ENCODE measurements at places on chromosomes 11 and 22. TPM values are rescaled to one million over a fixed set of nuclear protein-coding genes. Genes with fewer than 3 reads are reported as not detected.

Gene OR52N4
- 2.2 TPM for total RNA-seq

Gene CSKMT
- total RNA-seq, result 31.4 TPM

GRCh38 chr11:62427630-62428233, 8.9 kb downstream of the SCGB1A1 start:
- no peak for DNase-seq
- H3K27me3 ChIP-seq, result no peaks in the 10 kb centered on the region
- H3K36me3 ChIP-seq, result no peaks in the 10 kb centered on the region

Gene MLC1
- total RNA-seq, result not detected

- no peak overlapping the region for H3K27ac ChIP-seq
- no peaks in the 10 kb centered on the region for H3K27me3 ChIP-seq
- DNase-seq, result no peak
- H3K36me3 ChIP-seq, result no peaks in the 10 kb centered on the region
- no peak overlapping the region for H3K4me3 ChIP-seq
These were observed 39.4 kb upstream of the NUP50 start for GRCh38 chr22:45124176-45124847.

DNA sequence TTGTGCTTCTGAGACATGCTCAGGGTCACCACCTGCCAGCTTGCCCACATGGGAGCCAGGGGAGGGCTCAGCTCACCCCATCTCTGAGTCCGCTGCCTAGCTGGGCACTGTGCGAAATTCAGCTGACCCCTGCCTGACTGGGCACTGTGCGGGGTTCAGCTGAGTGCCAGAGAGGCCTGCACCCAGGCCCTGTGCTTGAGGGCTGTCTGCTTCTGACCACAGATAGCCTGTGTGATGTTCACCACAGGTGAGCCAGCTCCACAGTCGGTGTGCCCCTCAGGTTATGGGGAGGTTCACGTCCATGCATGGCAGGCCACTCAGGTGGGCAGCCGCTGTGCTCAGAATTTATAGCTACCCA, 84.5 kb upstream of the SUSD2 start:
- no peaks in the 10 kb centered on the region for H3K27me3 ChIP-seq
- no peak overlapping the region for H3K27ac ChIP-seq
- no peaks in the 10 kb centered on the region for H3K4me1 ChIP-seq
- DNase-seq, result no peak
- H3K36me3 ChIP-seq, result peaks cover 45% of the 10 kb centered on the region

- H3K36me3 ChIP-seq, result no peaks in the 10 kb centered on the region
- no peak overlapping the region for H3K27ac ChIP-seq
- H3K27me3 ChIP-seq, result no peaks in the 10 kb centered on the region
- H3K4me1 ChIP-seq, result no peaks in the 10 kb centered on the region
- no peak overlapping the region for H3K4me3 ChIP-seq
These were observed 43.0 kb downstream of the KREMEN1 start for GRCh38 chr22:29115682-29116288.

DNA sequence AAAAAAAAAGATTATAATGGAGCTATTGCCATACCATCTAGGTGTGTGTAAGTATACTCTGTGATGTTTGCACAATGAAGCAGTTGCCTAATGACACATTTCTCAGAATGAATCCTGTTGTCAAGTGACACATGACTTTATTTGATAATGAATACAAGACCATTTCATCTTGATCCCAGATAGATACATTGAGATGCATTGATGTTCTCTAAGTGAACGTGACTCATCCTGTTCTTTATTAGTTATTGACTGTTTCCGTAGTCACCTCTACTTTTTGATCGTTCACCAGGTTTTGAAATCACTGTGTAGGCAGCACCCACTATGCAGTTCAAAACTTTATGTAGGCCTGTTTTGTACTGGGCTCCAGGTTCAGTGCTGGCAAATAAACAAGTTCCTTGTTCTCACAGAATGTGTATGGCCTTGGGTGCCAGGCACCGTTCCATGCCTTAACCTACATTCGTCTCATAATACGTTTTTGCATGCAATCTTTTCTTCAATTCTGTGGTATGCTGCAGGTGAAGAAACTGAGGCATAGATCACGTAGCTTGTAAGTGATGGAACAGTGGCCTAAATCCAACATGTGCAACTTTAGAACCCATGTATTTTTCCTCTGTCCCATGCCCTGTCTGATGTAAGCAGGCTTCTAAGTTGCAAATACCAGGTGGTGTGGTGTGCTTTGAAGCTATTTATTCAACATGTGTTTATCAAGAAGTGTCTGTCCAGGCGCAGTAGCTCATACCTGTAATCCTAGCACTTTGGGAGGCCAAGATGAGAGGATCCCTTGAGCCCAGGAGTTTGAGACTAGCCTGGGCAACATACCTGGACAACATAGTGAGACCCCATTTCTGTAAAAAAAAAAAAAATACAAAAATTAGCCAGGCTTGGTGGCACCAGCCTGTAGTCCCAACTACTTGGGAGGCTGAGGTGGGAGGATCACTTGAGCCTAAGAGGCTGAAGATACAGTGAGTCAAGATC, 10.4 kb downstream of the SREBF2 start:
- H3K4me3 ChIP-seq, result no peak overlapping the region
- H3K4me1 ChIP-seq, result peaks cover 73% of the 10 kb centered on the region
- no peaks in the 10 kb centered on the region for H3K36me3 ChIP-seq
- DNase-seq, result no peak
- H3K27me3 ChIP-seq, result no peaks in the 10 kb centered on the region
- no peak overlapping the region for H3K27ac ChIP-seq

- no peaks in the 10 kb centered on the region for H3K4me1 ChIP-seq
- no peaks in the 10 kb centered on the region for H3K27me3 ChIP-seq
- H3K4me3 ChIP-seq, result no peak overlapping the region
- no peak overlapping the region for H3K27ac ChIP-seq
- DNase-seq, result no peak
These were observed 170.2 kb downstream of the ST3GAL4 start for GRCh38 chr11:126525702-126526101.

DNA sequence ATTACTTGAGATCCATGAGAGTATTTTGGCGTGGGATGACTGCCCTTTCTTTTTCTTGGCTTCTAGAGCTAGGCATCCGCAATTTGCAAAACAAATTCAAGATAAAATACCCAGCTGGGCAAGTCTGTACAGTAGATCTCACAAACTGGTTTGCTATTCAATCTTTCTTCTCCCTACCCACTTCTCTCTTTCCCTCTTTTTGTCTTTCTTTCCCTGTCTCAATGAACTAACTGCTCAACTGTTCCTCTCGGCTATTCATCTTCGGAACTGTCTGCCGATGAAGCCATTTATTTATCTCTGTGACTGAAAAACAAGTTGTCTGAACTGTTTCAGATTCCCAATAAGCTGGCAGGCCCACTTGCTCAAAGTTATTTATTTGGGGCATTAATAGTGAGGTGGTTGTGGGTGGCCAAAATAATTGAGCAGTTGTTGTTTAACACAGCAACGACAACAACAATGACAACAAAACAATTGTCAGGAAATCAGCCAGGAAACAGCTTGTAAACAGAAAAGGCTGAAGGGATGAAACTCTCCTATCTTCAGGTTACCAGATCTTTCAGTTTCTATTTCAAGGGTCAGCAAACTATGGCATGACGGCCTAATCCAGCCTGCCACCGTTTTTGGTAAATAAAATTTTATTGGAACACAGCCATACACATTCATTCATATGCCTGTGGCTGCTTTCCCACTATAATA, 76.0 kb upstream of the MTMR2 start:
- no peak for DNase-seq
- H3K4me3 ChIP-seq, result no peak overlapping the region
- no peaks in the 10 kb centered on the region for H3K36me3 ChIP-seq
- H3K27ac ChIP-seq, result no peak overlapping the region
- H3K4me1 ChIP-seq, result peaks cover 4% of the 10 kb centered on the region

- no peak overlapping the region for H3K4me3 ChIP-seq
- no peaks in the 10 kb centered on the region for H3K27me3 ChIP-seq
- no peak for DNase-seq
- no peak overlapping the region for H3K27ac ChIP-seq
These were observed 10.0 kb upstream of the PATL1 start for GRCh38 chr11:59678813-59679165.

DNA sequence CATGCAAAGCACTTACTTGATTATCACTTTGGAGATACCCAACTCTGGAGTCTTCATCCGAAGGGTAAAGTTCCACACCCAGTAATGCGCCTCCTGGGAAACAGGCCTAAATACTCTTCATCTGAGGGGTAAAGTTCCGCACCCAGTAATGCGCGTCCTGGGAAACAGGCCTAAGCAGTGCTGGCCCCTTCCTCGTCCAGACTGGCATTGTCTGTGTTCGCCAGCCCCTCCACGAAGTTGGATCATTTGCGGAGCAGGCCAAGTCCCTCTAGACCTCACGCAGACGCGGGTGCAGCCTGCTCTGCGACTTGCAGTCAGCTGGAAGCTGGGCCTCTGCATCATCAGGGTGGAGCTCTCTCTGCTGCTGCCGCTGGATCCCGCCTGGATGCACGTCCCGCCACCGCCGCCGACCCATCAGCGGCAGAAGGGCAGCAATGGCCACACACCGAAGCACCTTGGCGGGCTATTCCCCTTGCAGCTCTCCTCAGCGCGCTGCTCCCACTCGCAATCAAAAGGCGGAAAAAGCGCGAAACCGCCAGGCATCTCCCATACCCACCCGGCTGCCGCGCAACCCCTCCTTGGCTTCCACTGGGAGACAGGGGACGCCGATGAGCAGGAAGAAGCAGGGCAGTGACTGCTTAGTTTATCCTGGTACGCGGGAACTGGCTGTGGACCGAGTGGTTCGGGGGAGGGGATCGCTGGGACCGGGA, 34.1 kb upstream of the GLYATL1 start:
- no peak overlapping the region for H3K27ac ChIP-seq
- H3K27me3 ChIP-seq, result peaks cover 7% of the 10 kb centered on the region
- no peak for DNase-seq
- H3K4me1 ChIP-seq, result no peaks in the 10 kb centered on the region

Gene SLC22A25
- not detected for total RNA-seq

Gene MIOX
- total RNA-seq, result not detected

Gene CCDC88B
- total RNA-seq, result 68.3 TPM

GRCh38 chr11:133096981-133097380, 435.3 kb downstream of the OPCML start:
- no peak overlapping the region for H3K4me3 ChIP-seq
- no peaks in the 10 kb centered on the region for H3K36me3 ChIP-seq
- no peak overlapping the region for H3K27ac ChIP-seq
- H3K27me3 ChIP-seq, result no peaks in the 10 kb centered on the region
- no peaks in the 10 kb centered on the region for H3K4me1 ChIP-seq

GRCh38 chr11:23574149-23574548, 713.9 kb upstream of the CCDC179 start:
- H3K36me3 ChIP-seq, result no peaks in the 10 kb centered on the region
- no peak for DNase-seq
- H3K4me1 ChIP-seq, result no peaks in the 10 kb centered on the region
- H3K27ac ChIP-seq, result no peak overlapping the region
- no peaks in the 10 kb centered on the region for H3K27me3 ChIP-seq
- no peak overlapping the region for H3K4me3 ChIP-seq

DNA sequence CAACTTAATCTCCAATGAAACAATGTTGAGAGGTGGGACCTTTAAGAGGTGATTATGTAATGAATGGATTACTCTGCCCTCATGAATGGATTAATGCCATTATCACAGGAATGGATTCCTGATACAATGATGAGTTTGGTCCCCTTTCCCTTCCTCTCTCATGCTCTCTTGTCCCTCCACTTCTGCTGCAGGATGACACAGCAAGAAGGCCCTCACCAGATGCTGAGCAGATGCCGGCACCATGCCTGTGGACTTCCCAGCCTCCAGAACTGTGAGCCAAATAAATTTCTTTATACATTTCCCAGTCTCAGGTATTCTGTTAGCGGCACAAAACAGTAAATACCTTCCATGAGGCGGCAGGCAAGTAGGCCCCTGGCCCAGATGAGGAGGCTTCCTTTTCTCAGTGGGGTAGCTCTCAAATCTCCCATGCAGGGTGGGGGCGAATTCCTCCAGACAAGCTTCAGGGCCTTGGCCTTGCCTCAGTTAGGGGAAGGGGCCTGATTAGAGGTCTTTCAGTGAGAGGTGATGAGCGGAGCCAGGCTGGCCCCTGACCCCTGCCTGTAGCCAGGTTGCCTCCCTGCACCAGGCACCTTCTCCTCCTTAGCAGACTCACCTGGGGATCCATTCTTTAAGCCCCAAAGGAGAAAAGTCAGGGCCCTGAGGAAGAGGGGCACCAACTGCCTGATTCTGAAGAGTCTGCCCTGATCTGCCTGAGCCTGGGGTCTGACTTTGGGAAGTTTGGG, 86.0 kb downstream of the RRM1 start:
- H3K4me3 ChIP-seq, result no peak overlapping the region
- H3K4me1 ChIP-seq, result no peaks in the 10 kb centered on the region
- DNase-seq, result no peak
- no peak overlapping the region for H3K27ac ChIP-seq
- H3K27me3 ChIP-seq, result no peaks in the 10 kb centered on the region

DNA sequence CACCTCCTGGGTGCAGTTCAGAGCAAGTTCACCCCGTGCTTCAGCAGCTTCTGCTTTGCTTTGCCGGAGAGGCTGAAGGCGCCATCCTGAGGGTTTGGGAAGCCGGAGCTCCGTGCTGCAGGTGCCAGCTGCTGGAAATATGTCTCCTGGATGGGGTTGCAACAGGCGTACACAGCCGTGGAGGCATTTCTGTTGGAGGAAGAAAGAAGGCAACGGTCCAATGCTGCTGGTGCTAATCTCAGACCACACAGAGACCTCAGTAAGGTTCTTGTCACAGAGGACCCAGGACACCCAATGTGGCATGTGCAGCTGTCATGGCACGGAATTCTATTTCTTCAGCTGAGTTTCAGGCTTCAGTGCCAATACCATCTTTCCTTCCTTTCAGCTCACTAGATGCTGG, 24.2 kb downstream of the ASPHD2 start:
- H3K4me3 ChIP-seq, result no peak overlapping the region
- no peaks in the 10 kb centered on the region for H3K27me3 ChIP-seq
- H3K4me1 ChIP-seq, result no peaks in the 10 kb centered on the region
- no peak overlapping the region for H3K27ac ChIP-seq
- peaks cover 31% of the 10 kb centered on the region for H3K36me3 ChIP-seq

- H3K27me3 ChIP-seq, result no peaks in the 10 kb centered on the region
- H3K36me3 ChIP-seq, result no peaks in the 10 kb centered on the region
- DNase-seq, result no peak
- no peak overlapping the region for H3K27ac ChIP-seq
- H3K4me3 ChIP-seq, result peak overlapping the region; percentile 25
These were observed 45.6 kb downstream of the OR4D9 start for GRCh38 chr11:59556917-59557348.

DNA sequence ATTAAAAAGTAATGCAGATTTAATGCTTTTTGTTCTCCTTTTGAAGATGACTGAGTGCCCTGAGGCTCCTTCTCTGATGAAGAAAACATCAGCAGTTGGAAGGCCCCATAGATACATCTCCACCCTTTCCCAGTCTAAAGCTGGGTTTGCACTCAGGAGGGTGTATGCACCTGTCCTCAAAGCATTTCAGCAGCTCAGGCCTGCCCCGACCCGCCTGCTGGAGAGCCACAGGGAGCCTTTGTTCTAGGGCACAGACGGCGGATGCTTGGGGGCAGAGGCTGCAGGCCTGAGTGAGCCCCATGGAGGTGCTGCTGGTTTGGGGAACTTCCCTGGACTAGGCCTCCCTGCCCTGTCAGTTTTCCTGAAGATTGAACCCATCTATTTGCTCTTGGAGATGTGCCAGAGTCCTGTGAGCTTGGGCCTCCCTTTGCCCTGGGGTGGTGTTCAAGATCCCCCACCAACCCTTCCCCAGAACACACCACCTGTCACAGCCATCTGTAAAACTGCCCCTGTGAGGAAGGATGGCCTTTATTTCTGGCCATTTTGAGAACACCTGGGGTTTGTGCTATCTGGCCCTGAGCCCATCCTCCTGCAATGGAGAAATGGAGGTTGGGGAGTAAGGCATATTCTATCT, 160.0 kb downstream of the NAV2 start:
- no peak overlapping the region for H3K27ac ChIP-seq
- no peaks in the 10 kb centered on the region for H3K36me3 ChIP-seq
- no peaks in the 10 kb centered on the region for H3K27me3 ChIP-seq
- H3K4me3 ChIP-seq, result no peak overlapping the region
